Activated naive CD4-positive, alpha-beta T cell treated with anti-CD3 and anti-CD28 coated beads for 36 hours (primary cell): ENCODE measurements at places on chromosomes 1 and 21. TPM values are rescaled to one million over a fixed set of nuclear protein-coding genes. Genes with fewer than 3 reads are reported as not detected.

DNA sequence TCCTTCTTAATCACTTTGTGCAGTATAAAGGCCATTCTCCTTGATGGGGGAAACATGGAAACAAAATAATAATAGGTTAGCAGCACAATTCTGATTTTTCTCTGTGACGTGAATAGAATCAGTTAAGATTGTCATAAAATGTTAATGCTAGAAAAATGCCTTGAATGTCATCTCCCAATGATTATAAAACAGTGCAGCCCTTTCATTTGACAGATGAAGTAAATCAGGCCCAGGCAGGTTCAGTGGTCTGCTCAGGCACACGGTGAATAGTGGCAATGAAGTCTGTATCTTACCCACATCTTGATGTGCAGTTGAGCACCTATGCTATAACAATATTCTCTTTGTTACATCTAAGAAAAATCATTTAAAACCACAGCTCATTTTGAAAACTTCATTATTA, 32.2 kb upstream of the ZNF281 start:
- DNase-seq, result no peak
- peaks cover 2% of the 10 kb centered on the region for H3K36me3 ChIP-seq
- no peak overlapping the region for H3K4me3 ChIP-seq
- no peaks in the 10 kb centered on the region for H3K27me3 ChIP-seq
- H3K27ac ChIP-seq, result no peak overlapping the region
- peaks cover 29% of the 10 kb centered on the region for H3K4me1 ChIP-seq

GRCh38 chr1:65795311-65795710, 2.6 kb downstream of the PDE4B start:
- no peak for DNase-seq
- H3K4me1 ChIP-seq, result no peaks in the 10 kb centered on the region
- no peak overlapping the region for H3K27ac ChIP-seq
- peaks cover 33% of the 10 kb centered on the region for H3K27me3 ChIP-seq
- H3K4me3 ChIP-seq, result no peak overlapping the region

GRCh38 chr1:187842406-187843165, 1013.8 kb downstream of the PLA2G4A start:
- no peak overlapping the region for H3K4me3 ChIP-seq
- no peak overlapping the region for H3K27ac ChIP-seq
- DNase-seq, result no peak
- H3K36me3 ChIP-seq, result no peaks in the 10 kb centered on the region

Gene DNASE2B
- total RNA-seq, result not detected

Gene OLIG2
- total RNA-seq, result not detected

Gene RGL1
- 2.6 TPM for total RNA-seq

Gene PRR9
- not detected for total RNA-seq

Gene LDLRAD1
- total RNA-seq, result not detected

Gene NTNG1
- not detected for total RNA-seq
